Liver (tissue), 10 donors: ENCODE measurements at places on chromosomes 4 and X. TPM values are rescaled to one million over a fixed set of nuclear protein-coding genes. Genes with fewer than 3 reads are reported as not detected.

The HADH gene
- total RNA-seq = 27.5 TPM

The CORIN gene
- total RNA-seq = 0.17 TPM

The CPXCR1 gene
- not detected for total RNA-seq

The BGN gene
- 11.7 TPM for total RNA-seq

GRCh38 chr4:17480955-17481354 is 30.9 kb downstream of the QDPR start:
- no peak for DNase-seq

GRCh38 chrX:67568769-67569168 is 24.9 kb downstream of the AR start:
- no peak for DNase-seq

GRCh38 chrX:41137589-41137988 is 52.3 kb downstream of the USP9X start:
- no peak for DNase-seq

DNA sequence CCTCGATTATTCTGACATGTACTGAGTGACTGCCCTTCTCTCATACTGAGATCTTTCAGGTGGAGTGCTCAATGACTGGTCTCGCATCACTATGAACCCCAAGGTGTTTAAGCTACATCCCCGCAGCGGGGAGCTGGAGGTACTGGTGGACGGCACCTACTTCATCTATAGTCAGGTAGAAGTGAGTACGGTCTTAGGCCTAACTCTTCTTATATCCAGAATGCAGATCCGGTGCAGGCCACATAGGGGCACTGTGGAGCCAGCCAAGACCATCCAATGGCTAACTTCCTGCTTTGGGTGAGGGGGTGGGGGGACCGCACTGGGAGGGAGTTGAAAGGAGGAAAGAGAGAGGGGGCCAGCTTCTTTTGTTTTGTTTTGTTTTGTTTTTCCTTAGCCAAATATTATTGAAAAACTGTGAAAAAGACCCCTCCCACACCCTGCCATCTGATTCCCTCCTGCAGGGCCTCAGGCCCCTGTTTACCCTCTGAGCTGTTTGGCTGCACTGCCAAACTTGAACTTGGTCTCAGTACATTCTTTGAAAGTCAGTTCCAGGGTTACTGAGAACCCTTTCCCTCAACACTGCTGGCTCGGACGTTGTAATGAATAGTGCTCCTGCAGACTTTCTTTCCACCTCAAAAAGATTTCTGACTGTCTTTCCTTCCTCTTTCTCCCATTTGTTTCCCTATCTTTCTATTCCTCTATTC is 16.2 kb downstream of the AWAT2 start:
- DNase-seq = no peak

DNA sequence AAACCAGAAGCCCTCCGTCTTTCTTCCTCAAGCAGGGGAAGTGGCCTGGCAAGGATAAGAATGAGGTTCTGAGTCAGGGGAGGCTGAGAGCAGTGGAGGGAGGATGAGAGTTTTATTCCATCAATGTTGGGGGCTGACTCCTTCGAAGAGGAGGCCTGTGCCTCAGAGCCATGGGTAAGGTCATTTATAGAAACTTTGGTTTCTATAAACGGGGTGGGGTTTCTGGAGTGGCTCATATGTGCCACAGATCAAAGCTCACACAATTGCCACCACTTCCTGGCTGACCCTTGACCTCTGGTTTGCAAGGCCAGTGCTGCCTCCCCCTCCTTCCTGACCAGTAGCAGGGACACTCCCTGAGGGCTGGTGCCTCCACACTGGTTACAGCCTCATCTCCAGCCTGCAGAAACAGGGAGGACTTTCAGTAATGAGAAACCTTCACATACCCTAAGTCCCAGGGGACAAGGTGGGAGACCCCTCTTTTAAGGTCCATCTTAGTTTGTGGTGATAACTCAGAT is 166.0 kb downstream of the PDGFRA start:
- DNase-seq = no peak
